Skeletal muscle cell (primary cell): ENCODE measurements at places on chromosomes 4 and X.

- no peak for DNase-seq
Measured at GRCh38 chr4:6804082-6804752, 21.7 kb downstream of the KIAA0232 start.

GRCh38 chr4:183599690-183600089 lies 59.3 kb downstream of the RWDD4 start:
- DNase-seq = no peak

DNA sequence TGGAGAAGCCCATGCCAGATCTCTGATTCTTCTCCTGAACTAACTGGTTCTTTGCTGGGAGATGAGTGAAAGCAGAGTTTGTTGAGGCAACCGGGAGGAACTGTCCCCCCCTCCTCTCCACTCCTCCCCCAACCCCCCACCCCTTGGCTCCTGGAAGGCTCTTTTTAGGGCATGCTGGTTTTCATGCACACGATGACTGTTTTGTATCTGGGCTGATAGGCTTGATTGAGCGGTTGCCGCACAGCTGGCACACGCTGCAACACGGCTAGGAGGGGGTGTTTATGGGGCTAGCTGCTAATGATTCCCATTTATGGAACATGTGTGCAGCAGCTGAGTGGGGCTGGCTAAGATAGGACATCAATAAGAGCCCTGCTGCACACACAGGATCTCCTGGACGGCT lies 137.2 kb downstream of the SMIM20 start:
- no peak for DNase-seq

DNA sequence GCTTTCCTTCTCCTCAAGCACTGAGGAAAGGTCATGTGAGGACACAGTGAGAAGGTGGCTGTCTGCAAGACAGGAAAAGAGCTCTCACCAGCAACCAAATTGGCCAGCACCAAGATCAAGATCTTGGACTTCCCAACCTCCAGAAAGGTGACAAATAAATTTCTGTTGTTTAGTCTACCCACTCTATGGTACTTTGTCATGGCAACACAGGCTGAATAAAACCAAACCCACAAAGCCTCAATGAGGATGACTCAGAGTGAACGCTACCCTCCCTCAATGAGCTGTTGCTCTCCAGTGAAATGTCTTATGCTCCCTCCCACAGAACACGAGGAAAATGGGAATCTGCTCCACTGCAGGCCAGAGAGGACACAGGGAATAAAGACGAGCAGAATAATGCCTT lies 244.1 kb downstream of the RAB28 start:
- no peak for DNase-seq

DNA sequence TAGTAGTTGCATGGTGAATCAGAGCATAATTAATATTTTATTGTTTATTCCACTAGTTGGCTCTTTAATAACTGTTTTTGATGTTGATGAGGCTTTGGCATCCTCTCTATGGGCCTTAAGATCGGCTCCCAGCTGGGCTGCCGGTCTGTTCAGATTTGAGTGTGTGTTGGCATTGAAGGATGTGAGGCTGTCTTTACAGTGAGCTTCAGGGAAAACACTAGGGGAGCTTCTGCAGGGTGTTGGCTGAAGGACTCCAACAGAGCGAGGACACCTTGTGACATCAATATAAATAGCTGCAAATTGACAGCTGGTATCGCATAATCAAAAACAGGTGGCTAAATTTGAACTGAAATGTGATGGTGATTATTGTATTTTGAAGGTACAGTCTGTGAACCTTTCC lies 322.0 kb downstream of the FSTL5 start:
- no peak for DNase-seq

GRCh38 chrX:8851231-8851886 lies 50.2 kb upstream of the FAM9A start:
- no peak for DNase-seq

- DNase-seq = no peak
Measured at GRCh38 chr4:123649250-123649644, 252.7 kb downstream of the SPRY1 start.

DNA sequence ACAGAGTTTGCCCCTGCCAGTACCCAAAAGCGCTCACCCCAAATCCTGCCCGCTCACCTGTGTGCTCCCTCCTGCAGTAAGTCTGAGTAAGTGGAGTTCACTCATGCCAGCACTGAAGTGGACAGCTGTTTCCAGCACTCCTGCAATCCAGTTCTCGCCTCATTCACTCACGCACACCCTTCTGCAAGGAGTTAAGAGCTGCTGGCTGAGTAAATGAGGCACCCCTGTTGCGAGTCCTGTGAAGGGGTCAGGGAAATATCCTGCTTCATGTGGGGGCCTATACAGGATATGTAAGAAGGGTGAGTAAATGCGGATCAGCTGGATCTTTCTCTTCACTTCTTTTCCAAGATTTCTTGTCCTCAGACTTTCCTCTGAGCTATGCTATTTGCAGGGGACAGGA lies 23.5 kb downstream of the CXCL8 start:
- no peak for DNase-seq

DNA sequence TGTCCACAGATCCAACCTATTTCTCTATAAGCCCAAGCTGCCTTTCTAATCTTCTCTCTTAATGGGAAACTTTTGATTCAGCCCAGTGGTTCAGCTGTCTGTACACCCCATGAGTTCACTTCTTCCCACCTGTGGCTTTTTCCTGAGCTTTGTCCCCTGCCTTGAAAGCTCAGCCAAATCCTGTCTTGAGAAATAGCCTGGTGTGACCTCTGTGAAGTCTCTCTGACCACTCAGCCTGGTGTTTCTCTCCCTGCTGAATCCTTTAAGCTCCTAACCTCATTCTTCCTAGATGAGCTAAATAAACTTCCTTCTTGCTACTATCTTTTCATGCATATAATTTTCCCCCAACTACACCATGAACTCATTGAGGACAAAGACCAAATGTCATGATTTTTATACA lies 15.2 kb upstream of the HERC5 start:
- DNase-seq = no peak

DNA sequence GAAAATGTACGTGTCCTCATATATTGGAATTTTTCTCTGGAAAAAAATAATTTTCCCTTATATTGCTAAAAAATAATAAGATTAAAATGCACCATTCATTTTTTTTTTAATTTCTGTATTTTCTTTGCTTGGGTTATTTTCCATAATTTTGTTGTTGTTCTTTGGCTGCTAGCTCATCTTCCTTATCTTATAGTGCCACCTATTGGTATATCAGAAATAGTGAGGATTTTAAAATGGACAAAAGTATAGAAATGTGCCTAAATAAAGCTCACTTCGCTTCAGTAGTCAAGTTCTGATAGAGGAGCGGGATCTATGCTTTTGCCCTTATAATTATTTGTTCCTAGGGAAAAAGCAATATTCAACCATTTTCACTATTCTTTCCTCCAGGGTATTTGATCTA lies 134.8 kb downstream of the NAP1L3 start:
- DNase-seq = no peak

DNA sequence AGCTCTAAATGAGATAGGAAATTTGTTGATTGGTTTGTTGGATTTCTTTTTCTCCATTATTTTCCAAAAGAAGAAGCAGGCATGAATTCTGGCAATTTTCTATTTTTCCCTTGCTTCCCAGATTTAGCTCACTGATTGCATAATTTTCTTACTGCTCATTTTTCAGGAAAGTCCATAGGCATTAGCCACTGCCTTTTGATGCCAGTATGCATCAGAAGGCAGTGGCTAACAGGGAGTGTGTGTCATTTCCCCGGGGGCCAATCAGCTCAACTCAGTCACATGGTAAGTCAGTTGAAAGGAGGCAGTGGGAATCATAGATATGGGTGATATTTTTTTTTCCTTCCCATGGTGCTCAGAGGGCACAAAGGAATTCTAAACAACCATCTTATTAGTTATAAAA lies 156.7 kb downstream of the TRIML1 start:
- DNase-seq = peak; percentile 70

DNA sequence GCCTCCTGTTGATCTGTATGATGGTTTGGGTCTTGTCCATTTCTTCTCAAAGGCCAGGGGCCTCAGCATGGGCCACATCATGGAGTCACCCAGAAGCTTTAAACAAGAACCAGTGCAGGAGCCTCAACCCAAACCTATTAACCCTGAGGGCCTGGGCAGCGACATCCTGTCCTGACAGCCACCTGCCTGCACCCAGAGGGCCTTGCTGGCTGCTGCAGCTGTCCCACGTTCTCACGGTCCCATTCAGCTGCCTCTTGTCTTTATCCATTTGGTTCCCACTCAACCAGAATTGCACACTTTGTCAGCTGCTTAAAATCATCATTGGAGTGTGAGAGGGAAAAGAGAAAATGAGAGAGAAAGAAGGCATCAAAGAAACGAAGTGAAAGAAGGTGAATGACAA lies 21.6 kb downstream of the C4orf50 start:
- DNase-seq = no peak

- DNase-seq = no peak
Measured at GRCh38 chr4:113974467-113974866, 5.0 kb downstream of the ARSJ start.

- DNase-seq = no peak
Measured at GRCh38 chr4:144316869-144317268, 176.4 kb upstream of the GYPA start.

GRCh38 chr4:88244816-88245579 lies 39.4 kb downstream of the PPM1K start:
- no peak for DNase-seq

GRCh38 chrX:48896611-48897011 lies 957 bp downstream of the TIMM17B start:
- DNase-seq = no peak
